Astrocyte (in vitro differentiated cells and primary cell): ENCODE measurements at places on chromosomes 12 and 14. TPM values are rescaled to one million over a fixed set of nuclear protein-coding genes. Genes with fewer than 3 reads are reported as not detected.

FGF6 gene
- total RNA-seq: not detected in 2 replicates

GRCh38 chr12:75807494-75807893 is 224.1 kb downstream of the PHLDA1 start:
- DNase-seq: no peak

DNA sequence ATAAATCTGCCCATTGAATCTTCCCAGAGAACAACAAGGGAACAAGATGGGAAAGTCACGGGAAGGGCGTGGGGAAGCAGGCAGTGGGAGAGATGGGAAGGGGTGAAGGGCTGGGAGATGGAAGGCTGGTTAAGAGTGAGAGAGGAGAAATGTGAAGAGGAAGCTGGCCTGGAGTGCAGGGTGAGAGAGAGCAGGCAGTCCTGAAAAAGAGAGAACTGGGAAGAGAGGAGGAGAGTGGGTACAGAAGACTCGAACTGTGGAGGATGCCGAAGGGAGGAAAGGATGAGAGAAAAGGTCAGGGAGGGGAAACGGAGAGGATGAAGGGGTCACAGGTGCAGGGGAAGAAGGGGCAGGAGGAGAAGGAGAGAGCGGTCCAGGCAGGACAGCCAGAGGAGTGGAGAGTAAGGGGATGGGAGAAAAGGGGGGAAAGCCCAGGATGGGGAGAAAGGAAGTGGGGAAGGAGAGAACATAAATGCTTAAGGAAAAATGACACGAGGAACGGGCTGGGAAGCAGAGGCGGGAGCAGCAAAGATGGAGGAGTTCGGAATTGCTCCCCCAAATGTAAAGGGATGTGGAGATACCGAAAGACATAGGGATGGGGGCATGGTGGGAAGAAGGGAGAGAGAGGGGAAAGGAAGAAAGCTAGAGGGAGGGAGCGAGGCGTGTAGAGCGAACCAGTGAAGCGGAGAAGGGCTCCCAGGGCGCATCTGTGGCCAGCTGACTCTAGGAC is 1.2 kb downstream of the PIANP start:
- DNase-seq: no peak

DNA sequence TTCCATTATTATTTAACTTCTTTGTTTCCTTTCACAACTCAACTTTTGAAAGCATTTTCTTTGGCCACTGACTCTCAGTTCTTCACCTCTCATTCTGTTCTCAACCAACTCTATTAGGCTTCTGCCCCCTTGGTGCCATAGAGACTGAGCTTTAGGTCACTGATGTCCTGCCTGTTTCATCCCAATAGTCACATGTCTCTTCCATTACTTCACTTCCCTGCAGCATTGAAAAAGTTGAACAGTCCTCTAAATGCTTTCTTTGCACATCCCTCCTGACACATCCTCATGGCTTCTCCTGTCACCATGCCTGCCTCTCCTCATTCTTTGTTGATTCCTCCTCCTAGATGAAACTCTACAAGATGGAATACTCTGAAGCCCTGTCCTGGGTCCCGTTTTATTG is 2.7 kb downstream of the CLEC12A start:
- no peak for DNase-seq

GRCh38 chr14:101062065-101062450 is 158.5 kb upstream of the RTL1 start:
- no peak for DNase-seq

HOXC13 gene
- total RNA-seq: not detected in 2 replicates

DNA sequence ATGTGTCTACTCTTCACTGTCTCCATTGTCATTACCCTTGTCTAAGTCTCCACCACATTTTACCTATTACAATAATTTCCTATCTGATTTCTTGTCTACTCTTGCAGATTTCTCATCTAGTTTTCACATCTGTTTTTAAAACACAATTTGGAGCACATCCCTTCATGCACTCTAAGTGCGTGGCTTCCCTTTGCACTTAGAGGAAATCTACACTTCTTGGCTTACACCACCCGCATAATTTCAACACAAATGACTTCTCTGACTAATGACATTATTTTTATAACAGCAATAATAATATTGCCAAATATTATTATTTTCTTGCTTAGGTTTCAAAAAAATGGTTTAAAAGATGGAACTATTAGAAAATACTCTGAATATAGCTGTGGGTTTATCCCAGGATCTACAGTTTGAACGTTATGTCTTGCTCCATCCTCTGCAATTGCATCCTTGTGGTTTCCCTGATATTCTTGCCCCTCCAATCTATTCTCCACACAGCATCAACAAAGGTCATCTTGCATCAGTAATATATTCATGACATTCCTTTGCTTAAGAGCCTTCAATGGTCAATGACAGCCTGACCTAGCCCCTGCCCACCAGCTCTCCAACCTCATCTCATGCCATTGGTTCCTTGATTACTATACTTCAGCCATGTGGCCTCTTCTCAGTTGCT is 153.7 kb downstream of the SLC25A21 start:
- no peak for DNase-seq

DNA sequence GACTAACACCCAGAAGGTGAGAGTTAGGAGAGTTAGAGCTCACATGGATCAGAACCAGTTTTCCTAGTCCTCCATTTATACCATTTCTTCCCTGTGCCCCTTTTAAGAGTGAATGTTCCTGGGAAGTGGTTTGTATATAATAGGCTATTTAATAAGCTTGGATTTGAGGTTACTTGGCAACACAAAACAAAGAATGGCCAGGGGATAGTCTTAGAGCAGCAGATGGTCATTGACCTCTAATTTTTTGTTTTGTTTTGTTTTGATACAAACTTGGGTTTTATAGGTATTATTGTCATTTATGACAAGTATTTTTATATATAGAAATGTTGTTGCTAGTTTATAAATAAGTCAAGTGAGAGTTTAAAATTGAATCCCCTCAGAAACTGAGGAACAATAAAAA is 35.8 kb downstream of the VEZT start:
- DNase-seq: no peak

GPR68 gene
- 0.38 and 0.50 TPM in 2 replicates for total RNA-seq

DNA sequence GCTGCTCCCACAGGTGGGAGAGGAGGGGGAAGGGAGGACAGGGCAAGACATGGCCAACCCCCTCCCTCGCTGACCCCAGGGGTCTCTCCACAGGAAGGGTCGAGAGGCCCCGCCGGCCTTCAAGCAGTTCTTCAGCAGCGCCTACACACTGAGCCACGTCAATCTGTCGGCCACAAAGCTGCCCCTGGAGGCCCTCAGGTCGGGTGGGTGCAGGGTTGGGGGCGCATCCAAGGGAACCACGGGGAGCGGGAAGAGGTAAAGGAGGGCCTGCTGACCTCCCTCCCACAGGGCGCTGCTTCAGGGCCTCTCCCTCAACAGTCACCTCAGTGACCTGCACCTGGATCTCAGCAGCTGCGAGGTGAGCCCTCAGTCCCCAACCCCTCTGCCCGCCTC is 6.1 kb downstream of the CARMIL3 start:
- DNase-seq: no peak

OR10A7 gene
- not detected in 2 replicates for total RNA-seq

- DNase-seq: no peak
Observed at GRCh38 chr14:96514694-96515093, 12.5 kb downstream of the PAPOLA start.

DNA sequence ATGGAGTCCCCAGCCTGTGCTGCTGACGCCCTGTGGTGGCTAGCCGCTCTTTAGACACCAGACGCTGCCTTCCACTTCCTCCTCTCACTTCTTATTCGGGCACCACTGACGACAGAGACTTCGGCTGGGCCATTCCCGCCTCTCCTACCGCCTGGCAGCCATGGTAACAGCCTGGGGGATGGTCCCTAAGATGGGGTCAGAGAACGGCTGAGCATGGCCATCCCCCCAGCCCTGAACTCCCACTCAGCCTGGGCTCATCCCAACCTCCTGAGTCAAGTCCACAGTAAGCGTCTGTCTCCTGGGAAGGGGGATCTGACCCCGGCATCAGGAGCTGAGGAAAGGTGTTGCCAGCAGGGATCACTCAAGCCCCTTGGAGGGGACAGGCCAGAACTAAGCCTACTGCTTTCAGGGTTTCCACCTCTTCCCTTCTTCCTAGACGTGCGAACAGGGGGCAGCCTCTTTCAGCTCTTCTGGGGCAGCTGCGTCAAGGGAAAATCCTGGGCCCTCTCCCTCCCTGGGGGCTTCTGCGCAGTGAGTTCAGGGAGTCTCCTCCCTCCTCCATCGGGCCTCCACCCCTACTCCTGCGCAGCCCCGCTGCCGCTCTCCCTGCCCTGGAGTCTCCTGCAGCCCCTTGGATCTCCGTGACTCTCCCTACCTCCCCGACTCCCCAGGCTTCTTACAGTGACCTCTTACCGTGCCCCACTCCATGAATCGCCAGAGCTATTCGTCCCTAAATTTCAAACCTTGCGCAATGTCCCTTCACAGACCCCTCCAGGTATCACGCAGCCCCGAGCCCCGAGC is 643 bp upstream of the TAMALIN start:
- no peak for DNase-seq

GRCh38 chr12:50568338-50569091 is 63.7 kb downstream of the DIP2B start:
- no peak for DNase-seq

TOMM20L gene
- not detected in 2 replicates for total RNA-seq
